ENCODE measurements at places on chromosomes 5 and 9.

GRCh38 chr9:136292591-136293448 lies 11.1 kb downstream of the CCDC187 start:
- no peak for DNase-seq

DNA sequence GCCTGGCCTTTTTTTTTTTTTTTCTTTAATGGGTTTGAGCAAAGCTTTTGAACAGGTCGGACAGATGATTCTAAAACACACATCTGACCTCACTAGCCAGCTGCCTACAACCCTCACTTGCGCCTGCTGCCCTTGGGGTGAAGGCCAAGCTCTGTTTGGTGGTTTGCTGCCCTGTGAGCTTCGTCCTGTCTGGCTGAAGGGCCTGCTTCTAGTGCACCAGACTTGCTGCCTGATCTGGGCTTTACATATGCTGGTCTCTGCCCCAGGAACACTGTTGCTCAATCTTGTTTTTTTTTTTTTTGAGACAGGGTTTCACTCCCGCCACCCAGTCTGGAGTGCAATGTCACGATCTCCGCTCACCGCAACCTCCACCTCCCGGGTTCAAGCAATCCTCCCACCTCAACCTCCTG lies 16.4 kb upstream of the DOLPP1 start:
- DNase-seq: no peak

- no peak for DNase-seq
Measured at GRCh38 chr9:20319641-20320337, 302.5 kb downstream of the MLLT3 start.

DNA sequence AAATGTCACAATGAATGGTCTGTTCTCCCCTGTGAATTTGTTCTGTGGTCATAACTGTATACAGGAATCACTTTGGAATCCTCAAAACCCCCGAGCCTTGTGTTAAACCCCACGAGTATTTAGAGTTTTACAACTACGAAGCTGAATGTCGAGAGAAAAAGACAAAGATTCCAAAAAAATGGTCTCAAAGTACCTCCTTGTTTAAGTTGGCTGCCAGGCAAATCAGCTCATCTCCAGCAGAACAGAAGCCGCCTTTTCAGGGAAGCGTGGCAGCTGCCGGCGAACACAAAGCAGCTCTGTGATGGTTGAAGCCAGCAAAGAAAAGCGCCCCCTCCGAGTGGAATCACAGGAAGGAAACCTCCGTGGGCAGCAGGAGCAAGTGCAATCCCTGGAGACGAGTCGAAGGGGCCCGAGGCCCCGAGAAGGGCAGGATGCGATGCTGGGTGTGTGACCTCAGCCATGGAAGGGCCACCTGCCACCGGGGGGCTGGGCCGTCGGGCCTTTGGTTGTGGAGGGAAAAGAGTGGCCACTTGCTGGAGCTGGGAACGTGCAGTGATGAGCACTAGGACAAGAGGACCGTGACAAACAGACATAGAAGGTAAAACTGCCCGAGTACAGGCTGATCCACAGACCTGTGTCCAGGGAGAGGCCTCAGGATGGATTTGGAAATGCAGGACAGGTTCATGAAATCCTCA lies 706.4 kb downstream of the SEMA5A start:
- DNase-seq: no peak

DNA sequence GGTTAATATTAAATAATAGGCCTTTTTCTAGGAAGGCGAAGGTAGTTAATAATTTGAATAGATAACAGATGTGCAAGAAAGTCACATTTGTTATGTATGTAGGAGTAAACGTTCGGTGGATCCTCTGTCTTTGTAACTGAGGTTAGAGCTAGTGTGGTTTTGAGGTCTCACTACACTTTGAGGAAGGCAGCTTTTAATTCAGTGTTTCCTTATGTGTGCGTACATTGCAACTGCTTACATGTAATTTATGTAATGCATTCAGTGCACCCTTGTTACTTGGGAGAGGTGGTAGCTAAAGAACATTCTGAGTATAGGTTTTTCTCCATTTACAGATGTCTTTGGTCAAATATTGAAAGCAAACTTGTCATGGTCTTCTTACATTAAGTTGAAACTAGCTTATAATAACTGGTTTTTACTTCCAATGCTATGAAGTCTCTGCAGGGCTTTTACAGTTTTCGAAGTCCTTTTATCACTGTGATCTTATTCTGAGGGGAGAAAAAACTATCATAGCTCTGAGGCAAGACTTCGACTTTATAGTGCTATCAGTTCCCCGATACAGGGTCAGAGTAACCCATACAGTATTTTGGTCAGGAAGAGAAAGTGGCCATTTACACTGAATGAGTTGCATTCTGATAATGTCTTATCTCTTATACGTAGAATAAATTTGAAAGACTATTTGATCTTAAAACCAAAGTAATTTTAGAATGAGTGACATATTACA lies 45.7 kb downstream of the TGFBR1 start:
- no peak for DNase-seq

DNA sequence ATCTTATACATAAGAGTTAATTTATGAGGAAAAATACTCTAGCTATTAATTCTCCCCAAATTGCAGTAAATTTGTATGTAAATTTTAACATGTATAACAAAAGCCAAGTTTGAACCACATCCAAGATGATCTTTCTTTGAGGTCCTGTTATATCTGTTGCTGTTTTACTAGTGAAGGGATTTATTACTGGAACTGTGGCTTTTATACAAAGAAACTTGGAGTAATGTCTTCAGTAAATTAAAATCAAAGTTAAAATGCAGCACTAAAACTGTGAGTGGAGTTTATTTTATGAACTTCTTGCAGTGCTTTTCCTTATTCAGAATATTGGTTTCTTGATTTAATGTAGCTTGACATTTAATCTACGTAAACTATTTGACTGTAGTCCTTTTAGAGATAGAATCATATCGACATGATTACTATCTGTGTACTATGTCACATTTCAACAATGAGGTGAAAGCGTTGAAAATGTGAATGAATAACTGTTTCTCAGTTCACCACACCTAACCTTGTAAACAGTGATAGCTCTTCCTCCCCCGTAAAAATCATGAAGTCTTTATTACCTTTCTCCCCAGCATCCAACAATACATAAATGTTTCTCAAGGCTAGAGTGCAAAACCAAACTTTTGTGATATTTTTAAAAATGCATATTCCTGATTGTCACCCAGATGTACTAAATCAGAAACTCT lies 53.2 kb upstream of the ISOC1 start:
- DNase-seq: no peak

DNA sequence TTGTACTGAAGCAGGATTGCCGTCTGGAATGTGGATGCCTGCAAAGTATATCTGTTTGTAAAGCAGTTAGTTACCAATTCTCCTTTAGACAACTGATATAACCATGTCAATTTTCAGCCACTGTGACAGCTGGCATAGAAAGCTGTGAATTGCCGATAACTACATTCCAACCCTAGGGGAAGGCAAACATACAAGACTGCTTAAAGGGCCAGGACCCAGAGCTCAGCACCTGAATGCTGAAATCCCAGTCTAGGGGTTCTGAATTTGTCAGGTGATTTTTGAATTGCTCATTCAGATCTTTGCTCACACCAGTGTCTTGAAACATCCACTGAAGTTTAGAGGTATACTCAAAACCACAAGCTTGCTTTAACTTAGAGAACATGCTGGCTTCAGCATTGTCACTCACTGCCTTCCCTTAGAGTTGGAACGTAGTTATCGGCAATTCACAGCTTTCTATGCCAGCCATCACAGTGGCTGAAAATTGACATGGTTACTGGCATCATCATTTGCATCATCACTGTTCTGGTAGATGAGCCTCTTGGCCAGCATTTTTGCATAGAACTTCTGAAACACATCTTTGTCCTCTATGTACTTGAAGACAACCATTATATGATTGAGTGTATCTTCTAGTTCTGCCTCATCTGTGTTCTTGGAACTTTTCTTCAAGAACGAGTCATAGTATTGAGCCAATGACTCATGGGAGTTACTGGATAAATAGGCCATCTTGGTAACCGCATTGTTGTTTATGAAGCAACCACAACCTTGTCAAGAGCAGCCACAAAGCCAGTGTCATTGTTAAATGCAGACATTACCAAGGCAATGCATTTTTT lies 82.1 kb downstream of the CCDC192 start:
- no peak for DNase-seq

DNA sequence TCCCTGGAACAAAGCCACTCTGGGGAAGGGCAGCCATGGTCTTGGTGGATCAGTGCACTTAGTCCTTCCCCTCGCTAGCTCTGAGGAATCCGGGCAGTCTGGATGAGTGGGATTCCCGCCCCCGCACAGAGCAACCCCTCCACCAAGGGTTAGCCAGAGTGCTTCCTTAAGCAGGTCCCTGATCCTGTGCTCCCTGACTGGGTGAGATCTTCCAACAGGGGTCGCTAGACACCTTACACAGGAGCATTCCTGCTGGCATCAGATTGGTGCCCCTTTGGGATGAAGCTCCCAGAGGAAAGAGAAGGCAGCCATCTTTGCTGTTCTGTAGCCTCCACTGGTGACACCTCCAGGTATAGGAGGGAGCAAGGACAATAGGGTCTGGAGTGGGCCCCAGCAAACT lies 228.8 kb downstream of the AP3B1 start:
- DNase-seq: no peak

DNA sequence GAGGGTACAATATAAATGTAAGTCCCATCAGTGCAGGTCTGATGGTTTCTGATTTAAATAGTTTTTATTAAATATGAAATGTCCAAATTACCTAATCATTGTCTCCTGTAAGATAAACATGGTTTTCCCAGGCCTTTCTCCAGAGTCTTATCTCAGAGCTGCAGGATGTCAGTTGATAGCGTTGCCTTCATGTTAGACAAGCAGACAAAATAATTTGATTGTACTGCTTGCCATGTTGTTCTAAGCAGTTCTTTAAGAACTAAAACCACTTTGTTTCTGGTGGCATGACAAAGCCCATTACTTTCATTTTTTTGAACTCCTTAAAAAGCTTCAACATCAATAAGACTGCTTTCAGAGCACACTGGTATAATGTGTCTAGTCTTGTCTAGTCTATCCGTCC lies 1073.5 kb downstream of the MAT2B start:
- DNase-seq: no peak

DNA sequence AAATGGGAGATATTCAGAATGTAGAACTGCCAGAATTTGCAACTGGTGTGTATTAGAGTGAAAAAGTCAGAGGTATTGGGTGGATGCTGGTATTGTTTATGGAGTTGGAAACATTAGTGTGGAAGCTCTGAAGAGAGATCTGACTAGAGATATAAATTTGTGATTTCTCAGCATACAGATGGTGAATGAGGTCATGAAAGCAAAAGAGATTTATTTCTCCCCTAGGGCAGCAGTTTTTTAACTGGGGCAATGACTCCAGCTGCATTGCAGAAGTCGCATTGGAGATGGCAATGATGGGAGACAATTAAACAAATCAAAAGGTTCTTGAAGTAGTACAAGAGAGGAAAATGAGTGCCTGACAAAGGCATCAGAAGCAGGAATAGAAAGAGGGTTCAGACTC lies 64.9 kb downstream of the CETN3 start:
- DNase-seq: no peak

DNA sequence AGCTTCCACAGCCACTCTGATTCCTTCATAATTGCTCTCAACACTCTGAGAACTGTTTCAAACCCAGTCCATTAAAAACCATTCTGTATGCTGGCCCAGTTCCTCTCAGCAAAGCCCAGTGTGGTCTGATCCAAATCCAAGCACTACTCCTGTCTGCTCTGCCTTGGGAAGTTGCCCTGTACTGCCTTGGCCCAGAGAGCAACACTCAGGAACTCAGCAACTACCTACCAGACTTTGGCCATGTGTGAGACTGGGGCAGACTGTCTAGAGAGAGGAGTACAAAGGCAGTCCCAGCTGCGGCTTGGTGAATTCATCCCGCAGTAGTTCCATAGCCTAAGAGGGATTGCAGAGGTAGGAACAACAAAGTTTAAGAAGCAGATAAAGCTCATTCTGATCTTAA lies 214.4 kb downstream of the MCTP1 start:
- DNase-seq: no peak

GRCh38 chr9:101674165-101674564 lies 64.3 kb downstream of the GRIN3A start:
- no peak for DNase-seq

GRCh38 chr5:116576053-116576713 lies 1.6 kb upstream of the SEMA6A start:
- peak; percentile 82 for DNase-seq

GRCh38 chr5:111401906-111402305 lies 110.4 kb downstream of the STARD4 start:
- no peak for DNase-seq

DNA sequence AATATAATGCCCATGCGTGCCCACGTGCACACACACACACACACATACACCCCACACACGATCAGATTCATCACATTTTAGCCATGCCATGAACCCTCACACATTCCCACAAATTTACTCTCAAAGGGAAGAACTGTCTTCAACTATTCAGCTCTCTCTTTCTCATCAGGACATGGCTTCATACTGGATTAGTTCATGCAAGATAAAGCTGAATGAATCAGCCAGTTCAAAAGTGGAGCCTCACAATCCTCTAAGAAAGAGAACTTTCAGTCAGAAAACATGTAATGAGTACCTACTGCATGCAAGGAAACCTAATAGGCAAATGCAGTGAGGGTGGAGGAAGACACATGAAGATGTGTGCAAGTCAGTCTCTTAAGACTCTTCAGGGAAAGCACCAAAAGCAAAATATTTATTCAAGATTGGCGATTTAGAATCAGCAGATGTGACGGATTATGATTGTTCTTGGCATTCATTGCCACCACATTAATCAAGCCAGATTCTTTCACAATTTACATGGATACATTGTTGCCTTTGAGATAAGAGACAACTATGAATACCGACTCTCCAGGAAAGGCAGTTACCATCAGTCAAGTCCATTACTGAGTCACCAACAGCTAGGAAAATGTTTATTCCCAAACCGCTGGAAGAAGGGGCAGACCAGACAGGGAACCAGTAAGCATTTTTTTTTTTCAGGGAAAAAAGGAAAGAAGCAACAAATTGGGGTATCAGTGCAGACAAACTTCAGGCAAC lies 30.3 kb upstream of the PUM3 start:
- DNase-seq: no peak

- no peak for DNase-seq
Measured at GRCh38 chr9:19967216-19967887, 178.5 kb upstream of the SLC24A2 start.

- DNase-seq: no peak
Measured at GRCh38 chr5:173670130-173670651, 53.7 kb upstream of the BOD1 start.

GRCh38 chr9:90921969-90922368 lies 120.3 kb downstream of the SYK start:
- no peak for DNase-seq

DNA sequence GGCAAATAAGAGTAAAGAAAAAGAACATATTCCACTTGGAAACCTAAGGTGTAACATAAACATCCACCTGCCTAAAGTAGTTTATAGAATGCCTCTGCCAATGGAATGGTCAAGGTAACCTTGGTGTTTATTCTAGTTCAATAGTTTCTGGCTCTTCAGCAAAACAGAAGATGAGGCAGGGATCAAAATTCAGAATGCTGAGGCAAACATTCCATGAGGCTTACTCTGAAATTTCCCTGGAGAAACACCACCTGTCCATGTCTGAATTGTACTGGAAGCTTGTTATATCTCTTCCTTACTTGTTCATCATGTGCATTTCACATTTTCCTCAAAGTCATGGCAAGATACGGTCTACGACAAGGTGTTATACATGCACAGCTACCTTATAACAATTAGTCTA lies 1862.4 kb upstream of the ACO1 start:
- no peak for DNase-seq

Data from GM06990 (cell line).